SK-MEL-5 (cell line): ENCODE measurements at places on chromosomes 11 and 22. TPM values are rescaled to one million over a fixed set of nuclear protein-coding genes. Genes with fewer than 3 reads are reported as not detected.

Gene BLID
- 0.26 TPM in 1 of 2 replicates, not detected in the other for total RNA-seq

Gene NRGN
- total RNA-seq, result 0.87 TPM in 1 of 2 replicates, not detected in the other

Gene TRIM51
- 23.7 and 23.9 TPM in 2 replicates for total RNA-seq

Gene DGCR6L
- 44.5 and 48.3 TPM in 2 replicates for total RNA-seq

Gene MPEG1
- total RNA-seq, result not detected in 2 replicates

Gene IRAG1
- total RNA-seq, result 0.08 and 0.21 TPM in 2 replicates

Gene GSTT2B
- 1.2 TPM in 2 replicates for total RNA-seq

Gene SLC22A25
- not detected in 2 replicates for total RNA-seq

Gene H19
- 8.8 and 11.1 TPM in 2 replicates for total RNA-seq

Gene SEZ6L
- not detected in 2 replicates for total RNA-seq

Gene SLC5A1
- 0.19 and 0.24 TPM in 2 replicates for total RNA-seq

Gene TM7SF2
- 3.4 and 5.3 TPM in 2 replicates for total RNA-seq
